ENCODE measurements at places on chromosomes 3 and 15.

GRCh38 chr3:134340982-134341365 lies 33.3 kb downstream of the AMOTL2 start:
- DNase-seq: no peak

DNA sequence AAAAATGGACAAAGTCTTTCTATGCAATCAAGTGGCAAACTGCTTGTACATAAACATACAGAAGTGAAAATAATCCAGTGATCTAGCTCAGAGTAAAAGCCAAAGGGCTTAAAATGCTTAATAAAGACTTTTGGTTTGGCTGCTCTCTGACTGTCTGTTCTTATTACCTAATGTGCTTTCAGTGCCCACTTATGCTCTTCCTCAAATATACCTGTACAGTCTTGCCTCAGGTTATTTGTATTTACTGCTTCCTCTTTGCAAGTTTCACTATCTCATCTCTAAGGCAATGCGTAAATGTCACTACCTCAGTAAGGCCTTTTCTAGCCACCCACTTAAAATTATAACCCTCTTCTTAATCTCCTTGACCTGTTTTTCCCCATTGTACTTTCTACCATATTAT lies 171.8 kb downstream of the EPHA6 start:
- DNase-seq: no peak

- DNase-seq: no peak
Observed at GRCh38 chr3:38689346-38689745, 39.9 kb upstream of the SCN5A start.

- peak; percentile 53 for DNase-seq
Observed at GRCh38 chr15:70362886-70363285, 265.2 kb upstream of the TLE3 start.

- DNase-seq: no peak
Observed at GRCh38 chr15:89077750-89078149, 10.5 kb upstream of the ABHD2 start.

GRCh38 chr15:63047792-63048114 lies 5.2 kb downstream of the TPM1 start:
- DNase-seq: no peak

GRCh38 chr3:169227911-169228310 lies 435.6 kb downstream of the MECOM start:
- peak; percentile 15 for DNase-seq

DNA sequence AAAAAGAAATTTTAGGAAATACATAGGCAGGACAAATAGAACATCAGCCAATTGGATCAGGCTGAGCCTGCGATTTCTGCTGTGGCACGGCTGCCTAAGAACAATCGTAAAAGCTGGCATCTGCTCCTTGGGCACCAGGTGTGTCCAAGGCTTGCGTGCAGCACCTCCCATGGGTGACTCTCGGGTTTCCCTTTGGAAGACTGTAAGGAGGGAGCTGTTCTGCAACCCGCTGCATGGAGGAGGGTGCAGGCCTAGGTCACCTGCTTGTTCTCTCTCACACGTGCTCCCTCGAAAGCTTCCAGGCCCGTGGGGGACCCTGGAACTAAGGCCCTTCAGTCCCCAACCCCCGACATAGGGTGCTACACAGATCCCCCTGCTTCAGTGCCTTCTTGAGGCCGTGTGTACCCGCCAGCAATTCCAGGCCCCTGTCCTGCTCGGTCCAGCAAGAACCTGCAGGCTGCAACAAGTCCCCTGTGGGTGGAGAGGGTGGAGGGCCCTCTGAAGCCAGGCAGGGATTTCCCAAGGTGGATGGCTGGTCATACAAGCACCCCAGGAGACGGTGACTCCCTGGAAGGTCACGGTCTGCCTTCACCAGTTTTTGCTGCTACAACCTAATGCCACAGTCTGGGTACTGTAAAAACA lies 3.4 kb downstream of the GP9 start:
- DNase-seq: no peak

DNA sequence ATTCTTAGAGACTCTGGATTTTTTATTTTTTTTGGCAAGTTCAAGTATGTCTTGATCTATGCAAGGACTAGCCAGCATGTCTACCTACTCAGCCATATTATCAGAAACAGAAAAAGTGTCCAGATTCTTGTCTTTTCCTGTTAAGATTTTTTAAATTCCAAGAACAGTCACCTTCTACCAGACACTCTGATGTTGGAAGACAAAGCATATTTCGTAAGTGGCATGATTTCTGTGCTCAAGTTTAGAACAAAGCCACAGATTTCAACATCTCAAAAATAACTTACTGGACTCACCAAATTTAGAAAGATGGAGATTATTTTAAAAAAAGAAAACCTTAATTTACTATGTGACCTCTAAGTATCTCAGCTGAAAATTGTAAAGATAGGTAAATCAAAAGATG lies 61.9 kb downstream of the GOLGA6L7 start:
- no peak for DNase-seq

GRCh38 chr3:112650482-112650881 lies 9.5 kb upstream of the CCDC80 start:
- DNase-seq: no peak

GRCh38 chr15:90047956-90048575 lies 46.9 kb downstream of the ZNF710 start:
- no peak for DNase-seq

DNA sequence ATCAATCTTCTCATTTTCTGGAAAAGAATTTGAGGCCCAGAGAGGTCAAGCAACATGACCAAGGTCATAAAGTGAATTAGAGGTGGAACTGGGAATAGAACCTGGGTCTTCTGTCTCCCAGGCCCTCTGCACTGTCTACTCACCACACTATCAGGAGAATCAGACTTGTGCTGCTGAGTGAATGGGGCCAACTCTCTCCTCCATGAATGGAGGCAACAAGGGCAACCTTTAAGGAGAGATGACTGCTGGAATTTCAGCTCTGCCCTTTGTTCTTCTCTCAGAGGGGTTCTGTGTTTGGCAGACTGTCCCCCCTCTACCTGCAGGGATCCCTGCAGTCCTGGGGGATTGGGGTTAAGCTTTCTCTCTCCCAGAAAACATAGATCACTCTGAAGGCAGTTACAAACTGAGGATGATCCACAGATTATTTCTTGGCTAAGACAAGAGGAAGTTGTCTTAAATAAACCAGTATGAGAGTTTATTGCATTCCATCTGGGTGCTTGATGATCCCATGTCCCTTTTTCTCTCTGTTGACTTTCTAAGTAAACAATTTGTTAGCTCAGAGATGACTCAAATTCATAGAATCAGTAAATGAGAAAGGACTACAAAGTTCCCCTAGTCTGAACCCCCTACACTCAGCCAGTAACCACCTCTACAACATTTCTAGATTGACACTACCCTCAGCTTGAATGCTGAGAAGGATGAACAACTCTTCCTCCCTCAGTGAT lies 99.0 kb upstream of the LIPC start:
- peak; percentile 47 for DNase-seq

DNA sequence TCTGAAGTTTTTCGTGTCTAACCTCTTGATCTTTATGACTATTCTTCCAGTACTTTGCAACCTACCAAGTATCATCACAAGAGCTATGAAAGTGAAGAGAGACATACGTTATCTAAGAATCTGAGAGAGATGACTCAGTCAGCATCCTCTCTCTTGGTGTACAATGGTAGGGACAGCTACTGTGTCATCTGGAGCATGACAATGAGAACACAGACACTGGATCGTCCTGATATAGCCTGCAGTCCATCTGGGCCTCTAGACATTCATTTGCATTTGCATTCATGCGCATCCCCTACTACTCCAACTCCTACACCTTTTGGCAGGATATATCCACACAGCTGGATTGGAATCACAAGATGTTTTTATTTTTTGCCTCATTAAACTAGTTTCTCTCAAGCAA lies 115.2 kb downstream of the PEX5L start:
- no peak for DNase-seq

GRCh38 chr3:142648950-142649349 lies 52.8 kb downstream of the PLS1 start:
- DNase-seq: no peak

DNA sequence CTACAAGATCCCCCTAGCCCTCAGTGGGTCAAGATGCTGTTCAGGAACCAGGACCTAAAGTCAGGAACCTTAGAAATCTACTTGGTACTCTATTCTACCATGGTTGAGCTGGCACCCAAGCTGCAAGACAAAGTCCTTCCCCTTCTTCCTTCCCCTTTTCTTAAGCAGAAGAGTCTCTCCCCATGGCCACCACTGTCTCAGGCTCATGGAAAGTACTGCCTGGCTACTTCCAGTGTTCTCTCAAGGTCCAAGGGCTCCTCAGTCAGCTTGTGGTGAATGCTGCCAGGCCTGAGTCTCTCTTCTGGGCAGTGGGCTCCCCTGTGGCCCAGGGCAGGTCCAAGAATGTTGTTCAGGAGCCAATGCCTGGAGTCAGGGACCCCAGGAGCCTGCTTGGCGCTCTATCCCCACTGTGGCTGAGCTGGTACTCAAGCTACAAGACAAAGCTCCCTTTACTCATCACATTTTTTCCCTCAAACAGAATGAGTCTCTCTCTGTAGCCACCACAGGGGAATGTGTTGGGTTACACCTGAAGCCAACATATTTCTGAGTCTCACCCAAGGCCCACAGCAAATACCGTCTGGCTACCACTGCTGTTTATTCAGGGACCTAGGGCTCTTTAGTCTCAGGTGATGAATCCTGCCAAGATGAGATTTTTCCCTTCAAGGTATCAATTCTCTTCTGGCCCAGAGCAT lies 18.1 kb upstream of the SLC27A2 start:
- peak; percentile 44 for DNase-seq

DNA sequence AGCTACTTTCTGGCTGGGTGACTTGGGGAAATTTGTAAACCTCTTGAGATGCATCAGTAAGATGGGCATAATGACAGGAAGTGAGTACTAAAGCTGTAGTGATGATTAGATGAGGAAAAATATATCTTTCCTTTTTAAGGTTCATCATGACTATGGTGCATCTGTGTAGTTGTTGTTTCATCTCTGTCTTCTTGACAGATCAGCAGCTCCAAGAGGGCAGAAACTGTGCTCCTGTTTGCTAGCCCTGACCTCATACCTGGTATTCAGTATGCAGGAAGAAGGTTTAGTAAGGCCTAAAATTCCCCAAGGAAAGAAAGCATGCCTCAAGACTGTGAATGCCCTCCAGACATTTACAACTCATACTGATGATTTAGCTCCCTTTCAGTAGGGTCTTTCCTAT lies 82.5 kb upstream of the PSMD6 start:
- no peak for DNase-seq

DNA sequence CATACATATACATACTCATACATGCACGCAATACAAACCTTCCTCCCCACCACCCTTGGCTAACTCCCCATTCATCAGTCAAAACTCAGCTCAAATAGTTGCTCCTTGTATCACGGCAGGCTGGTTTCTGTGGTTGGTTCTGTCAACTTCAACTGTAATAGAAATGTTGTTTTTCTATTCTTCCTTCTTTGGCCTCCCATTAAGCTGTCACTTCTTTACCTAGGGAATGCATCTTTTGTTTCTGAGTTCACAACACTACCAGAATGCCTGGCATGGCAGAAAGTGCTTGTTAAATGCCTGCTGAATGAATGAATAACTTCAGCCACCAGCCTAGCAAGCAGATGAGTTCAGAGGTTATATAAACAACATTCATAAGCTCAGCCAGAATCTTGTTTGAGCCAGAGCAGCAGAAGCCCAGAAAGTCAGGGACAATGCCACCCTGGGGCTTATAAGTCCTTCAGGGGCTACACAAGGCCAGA lies 63.1 kb downstream of the B3GALNT1 start:
- DNase-seq: no peak

- no peak for DNase-seq
Observed at GRCh38 chr15:40511472-40512133, 40.8 kb downstream of the CHST14 start.

DNA sequence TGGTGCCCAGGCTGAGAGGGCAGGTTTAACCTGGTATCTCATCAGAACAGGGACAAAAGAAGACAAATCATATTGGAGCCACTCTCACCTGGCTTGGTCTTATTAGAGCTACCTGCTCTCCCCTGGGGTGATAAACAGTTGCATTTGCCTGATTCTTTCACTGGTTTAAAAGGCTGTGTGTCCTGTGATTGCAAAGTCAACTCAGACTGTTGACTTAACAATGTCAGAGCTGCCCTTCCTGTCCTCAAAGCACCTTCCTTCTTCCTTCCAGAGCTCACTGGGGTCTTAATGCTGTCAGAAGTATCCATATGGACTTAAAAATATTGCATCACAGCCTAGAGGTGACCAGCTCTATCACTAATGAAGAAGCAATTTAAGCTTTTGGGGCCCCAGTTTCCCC lies 50.5 kb upstream of the MINAR1 start:
- DNase-seq: no peak

DNA sequence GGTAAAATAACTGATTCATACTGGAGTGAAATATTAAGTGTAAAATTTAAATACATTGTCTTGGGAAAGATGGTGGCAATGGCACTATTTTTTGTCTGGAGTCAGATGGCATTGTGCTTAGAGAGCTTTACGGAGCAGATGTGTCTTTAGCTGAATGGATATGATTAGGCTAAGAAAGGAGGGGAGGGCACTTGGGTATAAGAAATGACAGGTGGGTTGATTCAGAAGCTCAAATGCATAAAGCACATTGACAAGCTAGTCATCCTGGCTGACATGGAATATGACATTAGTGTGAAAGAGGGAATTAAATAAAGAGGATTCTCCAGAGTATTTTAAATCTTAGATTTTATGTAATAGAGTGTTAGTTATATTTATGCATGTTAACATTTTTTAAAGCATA lies 570.1 kb upstream of the CBLB start:
- DNase-seq: no peak

DNA sequence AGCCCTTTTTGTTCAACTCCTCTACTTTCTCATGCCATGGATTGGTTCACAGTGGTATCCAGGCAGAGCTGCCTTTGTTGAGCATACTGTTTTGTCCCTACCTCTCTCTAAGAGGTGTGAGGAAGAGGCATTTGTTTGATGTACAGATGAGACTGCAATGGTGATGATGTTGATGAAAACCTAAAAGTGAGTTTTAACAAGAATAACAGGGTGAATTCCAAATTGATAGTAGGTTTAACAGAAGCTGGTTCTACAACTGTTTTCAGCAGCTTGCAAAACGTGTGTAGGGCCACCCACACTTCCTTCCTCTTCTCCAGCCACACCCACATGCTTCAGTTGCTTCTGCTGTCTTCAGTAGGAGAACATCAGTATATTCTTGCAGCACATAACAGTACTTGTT lies 10.2 kb downstream of the SNRK start:
- peak; percentile 68 for DNase-seq

GRCh38 chr3:38392604-38393163 lies 46.1 kb downstream of the XYLB start:
- no peak for DNase-seq

DNA sequence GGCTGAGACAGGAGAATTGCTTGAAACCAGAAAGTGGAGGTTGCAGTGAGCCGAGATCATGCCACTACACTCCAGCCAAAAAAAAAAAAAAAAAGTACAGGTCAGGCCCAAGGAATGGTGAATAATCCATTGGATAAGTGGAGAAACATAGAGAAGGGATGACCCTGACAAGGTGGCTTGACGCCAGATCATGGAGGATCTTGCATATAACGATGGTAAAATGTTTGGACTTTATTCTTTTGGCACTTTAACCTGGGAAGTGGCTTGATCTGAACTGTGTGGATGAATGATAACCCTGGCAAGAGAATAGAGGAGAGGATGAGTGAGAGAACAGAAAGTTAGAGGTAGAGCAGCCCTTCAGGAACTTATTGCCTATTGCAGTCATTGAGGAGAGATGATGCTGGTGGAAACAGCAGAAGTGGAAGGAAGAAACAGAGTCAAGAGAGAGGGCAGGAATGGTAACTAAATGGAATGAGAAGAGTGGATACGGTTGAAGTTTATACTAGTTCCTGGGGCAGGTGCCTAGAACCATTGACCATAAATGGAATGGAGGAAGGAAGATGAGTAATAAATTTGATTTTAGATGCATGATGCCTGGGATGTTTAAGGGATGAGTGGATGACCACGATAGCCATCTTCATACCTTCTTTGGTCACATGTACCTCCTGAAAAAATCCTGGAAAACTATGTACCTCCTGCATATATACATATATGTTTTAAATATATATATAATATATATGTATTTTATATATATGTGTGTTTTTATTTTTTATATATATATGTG lies 57.8 kb downstream of the BLM start:
- no peak for DNase-seq

All from CD14-positive monocyte (primary cell).